ENCODE measurements at places on chromosomes 6 and 20.

GRCh38 chr6:157343732-157344131, 20.4 kb upstream of the TMEM242 start:
- no peak for DNase-seq

DNA sequence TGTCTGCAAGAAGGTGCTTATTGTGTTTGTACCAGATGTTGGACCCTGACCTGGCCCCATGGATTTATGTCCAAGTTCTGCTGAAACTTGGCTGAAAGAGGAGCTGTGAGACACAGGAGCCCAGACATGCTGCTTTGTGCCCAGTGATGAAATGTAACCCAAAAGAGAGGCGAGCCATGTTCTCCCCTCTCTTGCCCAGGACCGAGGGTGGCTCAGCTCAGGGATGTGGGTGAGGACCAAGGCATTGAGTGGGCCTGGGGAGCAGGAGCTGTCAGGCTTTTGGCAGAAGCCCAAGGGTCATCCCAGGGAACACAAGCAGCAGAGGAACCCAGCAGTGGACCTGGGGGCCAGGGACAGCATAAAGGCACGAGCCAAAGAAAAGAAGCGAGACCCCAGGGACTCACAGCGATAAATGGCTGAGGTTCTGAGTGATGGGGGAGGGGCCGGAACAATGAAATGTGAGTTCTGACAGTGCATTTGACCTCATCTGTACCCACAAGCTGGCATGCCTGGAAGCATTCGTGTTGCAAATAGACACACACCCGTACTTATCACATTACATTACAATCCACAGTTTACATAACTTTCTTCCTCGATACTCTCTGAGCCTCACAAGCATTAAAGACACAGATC, 363.4 kb upstream of the JARID2 start:
- no peak for DNase-seq

DNA sequence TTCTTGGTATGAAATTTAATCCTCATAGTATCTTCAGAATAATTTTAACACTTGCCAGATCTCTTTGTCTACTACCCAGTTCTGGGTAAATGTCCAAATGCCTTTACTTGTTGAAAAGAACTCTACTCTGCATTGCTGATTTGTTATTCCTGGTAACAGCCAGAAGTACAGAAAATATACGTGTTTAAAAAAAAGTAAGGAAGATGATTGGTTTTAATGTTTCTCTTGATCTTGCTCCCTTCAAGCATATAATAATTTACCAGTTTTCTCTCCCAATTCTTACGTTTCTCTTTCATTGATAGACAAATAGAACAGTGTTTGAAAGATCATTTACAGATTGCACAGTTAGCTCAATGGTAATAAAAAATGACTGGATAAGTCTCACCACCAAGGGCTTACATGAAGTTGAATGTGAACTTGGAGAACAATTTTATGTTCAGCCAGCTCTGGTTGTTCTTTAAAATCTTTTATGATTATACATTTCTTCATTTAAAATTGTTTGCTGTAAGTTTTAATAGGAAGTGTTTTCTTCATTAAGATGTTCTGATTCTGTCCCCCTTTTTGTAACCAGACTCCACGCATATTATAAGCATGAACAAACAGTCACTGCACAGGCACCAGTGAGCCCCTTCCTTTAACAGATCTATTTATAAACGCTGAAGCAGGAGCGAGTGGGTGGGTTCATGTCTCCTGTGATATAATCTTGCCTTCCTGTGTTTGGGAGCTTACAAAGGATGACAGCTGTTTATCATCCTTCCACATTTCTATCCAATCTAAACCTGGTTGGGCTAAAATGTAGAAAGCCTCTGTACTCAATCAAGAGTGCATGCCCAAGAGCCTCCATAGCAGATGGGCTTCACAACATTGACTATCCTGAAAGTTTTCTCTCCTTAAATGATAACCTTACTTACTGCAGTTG, 299.5 kb downstream of the PRL start:
- DNase-seq: no peak

DNA sequence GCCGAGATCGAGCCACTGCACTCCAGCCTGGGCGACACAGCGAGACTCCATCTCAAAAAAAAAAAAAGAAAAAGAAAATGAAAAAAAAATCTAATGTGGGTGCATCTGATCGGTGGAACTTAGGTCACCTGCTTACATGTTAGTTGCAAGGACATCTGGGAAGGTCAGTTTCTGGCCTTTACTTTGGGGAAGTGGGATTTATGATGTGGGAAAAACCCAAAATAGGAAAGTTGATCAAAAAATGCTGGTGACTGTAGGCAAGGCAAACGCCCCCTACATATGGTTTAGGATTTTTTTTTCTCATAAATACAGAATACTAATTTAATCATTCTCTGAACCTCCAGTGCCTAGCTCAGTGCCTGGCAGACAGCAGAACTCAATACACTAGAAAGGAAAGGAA, 69.2 kb upstream of the PIM1 start:
- DNase-seq: no peak

DNA sequence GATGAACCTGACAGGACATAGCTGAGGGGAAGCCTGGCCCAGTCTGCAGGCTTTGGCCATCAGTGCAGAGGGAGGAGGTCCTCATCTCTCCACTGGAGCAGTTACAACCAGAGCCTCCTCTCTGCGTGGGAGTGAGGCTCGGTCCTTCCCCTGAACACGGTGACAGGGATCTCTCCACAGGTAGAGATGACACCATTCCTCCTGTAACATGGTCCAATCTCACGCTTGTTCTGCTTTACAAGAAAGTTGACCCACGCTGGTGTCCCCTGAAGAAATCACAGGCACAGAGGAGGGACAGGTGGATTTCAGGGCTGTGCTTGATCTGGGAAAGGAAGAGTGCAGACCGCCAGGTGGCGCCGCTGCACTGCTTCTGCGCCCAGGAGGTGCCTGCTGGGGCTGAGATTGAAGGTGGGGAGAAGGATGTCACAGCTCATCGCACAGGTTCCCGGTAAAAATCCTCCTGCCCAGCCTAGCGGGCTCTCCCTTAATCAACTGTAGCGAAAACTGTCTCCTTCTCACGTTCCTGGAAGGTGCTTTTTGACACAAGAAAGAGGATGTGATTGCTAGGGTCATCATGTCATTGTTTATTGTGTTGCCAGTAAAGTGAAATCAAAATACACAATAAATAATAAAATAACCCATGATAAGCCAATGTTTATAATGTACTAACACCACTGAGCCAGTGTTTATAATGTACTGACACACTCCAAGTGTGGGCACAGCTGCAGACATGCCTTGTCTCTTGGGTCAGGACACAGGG, 20.4 kb downstream of the HLA-G start:
- DNase-seq: peak; percentile 73

DNA sequence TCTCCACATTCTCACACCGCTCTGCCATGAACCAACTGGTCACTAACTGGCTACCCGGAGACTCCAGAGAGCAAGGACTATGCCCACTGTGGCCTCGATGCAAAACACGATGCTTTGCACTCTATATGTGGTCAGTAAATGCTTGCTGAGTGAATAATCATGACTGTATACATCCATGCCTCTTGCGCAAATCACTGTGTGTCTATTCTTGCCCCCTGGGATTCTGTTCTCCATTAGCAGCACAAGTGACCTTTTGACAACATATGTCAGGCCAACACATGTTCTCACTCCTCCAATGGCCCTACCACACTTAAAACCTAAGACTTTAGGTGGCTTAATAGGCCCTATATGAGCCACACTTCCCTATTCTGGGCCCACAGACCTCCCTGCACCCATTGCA, 16.9 kb downstream of the KIF16B start:
- no peak for DNase-seq

DNA sequence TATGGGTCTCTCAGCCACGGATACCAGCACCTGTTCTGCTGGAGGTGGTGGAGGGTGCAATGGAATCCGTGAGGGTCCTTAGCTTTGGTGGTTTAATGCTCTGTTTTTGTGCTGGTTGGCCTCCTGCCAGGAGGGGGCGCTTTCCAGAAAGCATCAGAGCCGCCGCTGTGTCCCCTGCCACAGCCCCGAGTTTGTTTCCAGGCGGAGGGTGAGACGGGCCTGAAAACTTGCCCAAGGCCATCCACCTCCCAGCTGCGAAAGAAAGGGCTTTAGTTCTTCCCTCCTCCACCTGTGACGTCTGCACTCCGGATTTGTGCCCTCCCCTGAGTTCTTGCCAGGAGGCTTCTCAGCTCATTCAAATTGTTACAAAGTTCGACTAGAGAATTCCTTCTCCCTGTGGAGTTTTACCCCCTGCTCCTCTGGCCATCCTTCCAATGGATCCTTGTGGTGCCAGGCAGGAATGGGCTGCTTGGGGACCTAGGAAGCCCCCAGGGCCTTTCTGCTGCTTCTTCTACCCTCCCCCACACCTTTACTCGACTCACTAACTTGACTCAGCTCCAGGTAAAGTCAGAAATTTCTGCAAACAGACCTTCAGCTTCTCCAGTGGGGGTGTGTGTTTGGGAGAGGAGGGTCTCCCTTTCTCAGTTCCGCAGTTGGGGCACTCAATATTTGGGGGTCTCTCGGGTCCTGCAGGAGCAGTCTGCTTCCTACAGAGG, 873.7 kb downstream of the KIF16B start:
- DNase-seq: no peak

DNA sequence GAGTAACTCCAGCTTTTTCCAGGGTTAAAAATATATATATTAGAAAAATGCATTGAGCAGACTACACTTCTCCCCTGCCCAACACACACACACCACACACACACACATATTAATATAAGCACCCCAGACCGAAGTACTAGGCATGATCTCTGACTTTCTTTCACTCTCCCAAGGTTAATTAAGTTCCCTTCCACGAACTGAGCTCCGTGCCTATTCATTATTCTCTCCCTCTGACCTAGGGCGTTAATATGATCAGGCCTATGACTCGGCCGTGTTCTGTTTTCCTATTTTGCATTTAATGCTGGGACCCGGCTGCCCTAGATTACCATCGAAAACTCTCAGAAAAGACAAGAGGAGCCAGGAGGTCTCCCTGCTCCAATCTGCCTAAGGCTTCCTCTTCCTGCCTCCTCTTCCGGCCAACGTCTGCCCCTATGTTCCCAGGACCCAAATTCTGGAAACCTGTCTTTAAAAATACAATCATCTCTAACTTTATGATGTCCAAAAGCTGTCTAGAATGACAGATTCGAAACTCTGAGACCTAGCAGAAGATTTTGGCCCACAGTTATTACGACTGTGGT, 6.1 kb upstream of the POU3F2 start:
- no peak for DNase-seq

DNA sequence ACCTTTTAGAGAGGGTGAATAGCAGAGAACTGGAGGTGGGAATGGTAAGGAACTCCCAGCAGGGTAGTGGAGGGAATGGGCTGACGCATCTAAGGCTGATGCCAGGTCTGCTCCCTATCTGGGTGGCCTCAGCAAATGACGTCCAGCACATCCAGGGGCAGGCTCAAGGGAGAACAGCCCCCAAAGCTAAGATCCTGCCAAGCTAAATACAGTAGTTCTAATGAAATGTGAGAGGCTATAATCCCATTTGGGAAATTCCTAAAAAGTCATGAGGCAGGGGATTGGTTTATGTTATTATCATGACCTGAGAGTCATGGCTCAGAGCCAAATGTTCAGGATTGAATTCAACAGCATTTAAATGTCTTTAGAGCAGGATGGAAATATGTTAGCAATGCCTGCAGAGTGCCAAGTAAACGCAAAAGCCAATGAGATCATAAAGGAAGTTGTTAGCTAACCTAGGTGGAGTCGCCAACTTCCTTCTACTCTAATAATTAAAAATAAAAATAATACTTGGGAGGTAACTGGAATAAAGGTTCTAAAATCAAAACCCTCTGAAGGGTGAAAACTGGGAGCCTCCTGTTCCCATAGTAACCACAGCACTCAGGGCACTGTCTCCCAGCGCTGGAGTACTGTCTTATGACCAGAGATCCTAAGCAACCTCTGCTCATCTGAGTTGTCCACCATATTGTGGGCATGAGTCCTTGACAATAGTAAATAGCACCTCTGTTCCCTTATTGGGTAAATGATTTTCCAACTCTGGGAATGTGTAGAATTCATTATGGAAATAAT, 34.8 kb downstream of the IYD start:
- DNase-seq: no peak

- DNase-seq: no peak
Measured at GRCh38 chr20:12383821-12384220, 466.1 kb downstream of the BTBD3 start.

GRCh38 chr6:144214029-144214428, 63.7 kb downstream of the STX11 start:
- DNase-seq: no peak

GRCh38 chr6:110946498-110946897, 12.0 kb upstream of the GTF3C6 start:
- DNase-seq: no peak

DNA sequence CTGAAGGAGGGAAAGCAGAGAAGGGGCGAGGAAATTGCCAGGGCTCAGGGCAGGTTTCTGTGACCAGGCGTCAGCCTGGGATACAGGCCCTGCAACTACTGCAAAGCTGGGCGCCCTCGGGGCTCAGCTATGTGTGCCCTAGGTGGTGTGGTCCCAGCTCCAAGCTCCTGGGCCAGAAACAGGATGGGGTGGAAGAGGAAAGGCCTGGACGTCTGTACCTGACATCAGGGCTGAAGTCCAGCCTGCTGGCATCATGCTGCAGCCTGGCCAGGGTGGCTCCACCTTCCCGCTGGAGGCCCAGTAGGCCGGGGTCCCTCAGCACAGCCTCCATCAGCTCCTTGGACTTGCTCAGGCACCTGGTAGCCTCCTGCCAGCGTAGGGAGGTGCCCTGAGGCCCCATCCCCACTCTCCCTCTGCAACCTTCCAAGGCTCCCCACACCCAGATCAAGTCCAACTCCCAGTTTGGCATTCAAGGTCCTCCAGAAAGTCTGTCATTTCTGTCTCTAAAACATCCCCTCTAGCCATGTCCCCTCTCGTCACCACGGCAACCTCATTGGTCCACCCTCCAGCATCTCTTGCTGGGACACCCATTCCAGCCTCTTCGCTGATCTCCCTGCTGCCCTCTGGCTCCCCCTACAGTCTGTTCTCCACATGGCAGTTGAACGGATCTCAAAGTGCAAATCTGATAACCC, 38.2 kb downstream of the KIAA1755 start:
- DNase-seq: peak; percentile 76

GRCh38 chr6:75211920-75212590, 6.2 kb upstream of the COL12A1 start:
- DNase-seq: no peak

GRCh38 chr6:145506565-145506964, 228.8 kb downstream of the EPM2A start:
- DNase-seq: no peak

DNA sequence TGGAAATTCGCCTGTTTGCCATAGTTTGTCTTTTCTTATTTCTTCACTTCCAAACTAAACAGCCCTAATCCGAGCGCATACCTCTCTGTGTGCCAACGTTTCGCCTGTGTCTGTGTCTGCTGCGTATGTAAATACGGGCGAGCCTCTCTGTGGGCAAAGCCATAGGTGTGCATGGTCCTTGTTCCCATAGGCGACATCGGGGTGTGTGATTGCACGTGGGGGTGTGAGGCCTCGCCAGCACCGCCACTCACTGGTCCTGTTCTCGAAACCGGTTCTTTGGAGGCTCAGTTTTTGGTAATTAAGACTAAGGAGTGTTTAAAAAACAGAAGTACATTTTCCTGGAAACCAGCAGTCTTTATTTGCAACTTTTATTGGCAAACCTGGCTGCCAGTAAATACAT, 6.0 kb upstream of the FOXC1 start:
- DNase-seq: no peak

All from left lobe of liver (tissue), 2 donors.